ENCODE measurements at places on chromosomes 5 and 9. TPM values are rescaled to one million over a fixed set of nuclear protein-coding genes. Genes with fewer than 3 reads are reported as not detected.

FAM78A gene
- 17.6 TPM for total RNA-seq

GNAQ gene
- total RNA-seq, result 24.8 TPM

ITGA1 gene
- 19.6 TPM for total RNA-seq

DNA sequence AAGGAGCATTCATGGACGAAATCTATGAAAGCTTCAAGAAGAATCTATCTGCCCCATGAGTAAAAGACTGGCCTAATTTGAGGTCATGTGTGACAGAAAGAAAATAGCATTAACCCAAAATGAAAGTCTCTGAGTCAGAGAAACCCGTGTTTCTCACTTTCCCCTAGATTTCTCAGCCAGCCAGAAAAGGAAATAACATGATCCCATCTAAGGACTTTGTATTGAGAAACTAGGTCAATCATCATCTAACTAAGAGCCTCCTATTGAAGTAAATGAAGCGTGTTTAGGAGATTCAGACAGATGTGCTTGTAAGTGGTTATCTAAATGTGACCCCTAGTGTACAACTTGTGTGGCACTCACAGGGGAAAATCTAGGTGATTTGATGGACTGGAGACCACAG lies 77.3 kb upstream of the ZNF366 start:
- H3K4me1 ChIP-seq, result no peaks in the 10 kb centered on the region
- DNase-seq, result no peak
- H3K4me3 ChIP-seq, result no peak overlapping the region
- H3K27me3 ChIP-seq, result no peaks in the 10 kb centered on the region
- no peak overlapping the region for H3K27ac ChIP-seq

GRCh38 chr5:147509041-147509709 lies 693 bp downstream of the DPYSL3 start:
- no peaks in the 10 kb centered on the region for H3K4me1 ChIP-seq
- peak overlapping the region; percentile 49 for H3K27ac ChIP-seq
- peak; percentile 57 for DNase-seq
- H3K4me3 ChIP-seq, result peak overlapping the region; percentile 78
- H3K27me3 ChIP-seq, result peaks cover 2% of the 10 kb centered on the region

GRCh38 chr5:36177154-36177553 lies 25.2 kb downstream of the SKP2 start:
- no peaks in the 10 kb centered on the region for H3K27me3 ChIP-seq
- H3K4me1 ChIP-seq, result no peaks in the 10 kb centered on the region
- H3K27ac ChIP-seq, result no peak overlapping the region
- DNase-seq, result no peak

DNA sequence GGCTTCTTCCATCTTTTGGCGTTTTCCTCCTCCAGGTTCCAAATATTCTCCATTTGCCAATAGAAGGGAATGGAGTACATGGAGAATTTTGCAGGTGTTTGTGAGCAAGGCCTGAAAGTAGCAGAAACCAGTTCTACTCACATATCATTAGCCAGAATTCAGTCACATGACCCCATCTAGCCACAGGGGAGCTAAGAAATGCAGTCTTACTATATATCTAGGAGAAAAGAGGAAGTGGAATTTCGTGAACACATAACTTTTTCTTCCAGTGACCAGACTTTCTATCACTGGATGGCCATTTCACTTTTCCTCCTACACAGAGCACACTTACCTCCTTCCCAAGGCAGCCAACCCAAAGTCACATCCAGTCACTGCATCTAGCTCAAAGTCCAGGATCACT lies 55.1 kb downstream of the LOX start:
- H3K27ac ChIP-seq, result no peak overlapping the region
- H3K36me3 ChIP-seq, result no peaks in the 10 kb centered on the region
- no peak for DNase-seq
- no peaks in the 10 kb centered on the region for H3K4me1 ChIP-seq
- no peak overlapping the region for H3K4me3 ChIP-seq

- no peaks in the 10 kb centered on the region for H3K4me1 ChIP-seq
- no peaks in the 10 kb centered on the region for H3K36me3 ChIP-seq
- no peak overlapping the region for H3K4me3 ChIP-seq
- H3K27ac ChIP-seq, result no peak overlapping the region
Observed at GRCh38 chr5:151244206-151244605, 8.8 kb upstream of the GM2A start.

DNA sequence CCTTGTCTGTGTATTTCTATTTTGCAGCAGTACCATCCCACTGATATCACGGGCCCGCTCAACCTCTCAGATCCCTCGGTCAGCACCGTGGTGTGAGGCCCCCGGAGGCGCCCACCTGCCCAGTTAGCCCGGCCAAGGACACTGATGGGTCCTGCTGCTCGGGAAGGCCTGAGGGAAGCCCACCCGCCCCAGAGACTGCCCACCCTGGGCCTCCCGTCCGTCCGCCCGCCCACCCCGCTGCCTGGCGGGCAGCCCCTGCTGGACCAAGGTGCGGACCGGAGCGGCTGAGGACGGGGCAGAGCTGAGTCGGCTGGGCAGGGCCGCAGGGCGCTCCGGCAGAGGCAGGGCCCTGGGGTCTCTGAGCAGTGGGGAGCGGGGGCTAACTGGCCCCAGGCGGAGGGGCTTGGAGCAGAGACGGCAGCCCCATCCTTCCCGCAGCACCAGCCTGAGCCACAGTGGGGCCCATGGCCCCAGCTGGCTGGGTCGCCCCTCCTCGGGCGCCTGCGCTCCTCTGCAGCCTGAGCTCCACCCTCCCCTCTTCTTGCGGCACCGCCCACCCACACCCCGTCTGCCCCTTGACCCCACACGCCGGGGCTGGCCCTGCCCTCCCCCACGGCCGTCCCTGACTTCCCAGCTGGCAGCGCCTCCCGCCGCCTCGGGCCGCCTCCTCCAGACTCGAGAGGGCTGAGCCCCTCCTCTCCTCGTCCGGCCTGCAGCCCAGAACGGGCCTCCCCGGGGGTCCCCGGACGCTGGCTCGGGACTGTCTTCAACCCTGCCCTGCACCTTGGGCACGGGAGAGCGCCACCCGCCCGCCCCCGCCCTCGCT lies 1.9 kb downstream of the LRRC26 start:
- no peaks in the 10 kb centered on the region for H3K36me3 ChIP-seq
- H3K27me3 ChIP-seq, result peaks cover 85% of the 10 kb centered on the region
- H3K4me1 ChIP-seq, result peaks cover 29% of the 10 kb centered on the region
- DNase-seq, result no peak
- no peak overlapping the region for H3K27ac ChIP-seq

- no peaks in the 10 kb centered on the region for H3K4me1 ChIP-seq
- peak overlapping the region; percentile 77 for H3K27ac ChIP-seq
- no peaks in the 10 kb centered on the region for H3K27me3 ChIP-seq
- no peak for DNase-seq
- peak overlapping the region; percentile 7 for H3K4me3 ChIP-seq
Observed at GRCh38 chr5:44565902-44566301, 176.7 kb upstream of the FGF10 start.

DNA sequence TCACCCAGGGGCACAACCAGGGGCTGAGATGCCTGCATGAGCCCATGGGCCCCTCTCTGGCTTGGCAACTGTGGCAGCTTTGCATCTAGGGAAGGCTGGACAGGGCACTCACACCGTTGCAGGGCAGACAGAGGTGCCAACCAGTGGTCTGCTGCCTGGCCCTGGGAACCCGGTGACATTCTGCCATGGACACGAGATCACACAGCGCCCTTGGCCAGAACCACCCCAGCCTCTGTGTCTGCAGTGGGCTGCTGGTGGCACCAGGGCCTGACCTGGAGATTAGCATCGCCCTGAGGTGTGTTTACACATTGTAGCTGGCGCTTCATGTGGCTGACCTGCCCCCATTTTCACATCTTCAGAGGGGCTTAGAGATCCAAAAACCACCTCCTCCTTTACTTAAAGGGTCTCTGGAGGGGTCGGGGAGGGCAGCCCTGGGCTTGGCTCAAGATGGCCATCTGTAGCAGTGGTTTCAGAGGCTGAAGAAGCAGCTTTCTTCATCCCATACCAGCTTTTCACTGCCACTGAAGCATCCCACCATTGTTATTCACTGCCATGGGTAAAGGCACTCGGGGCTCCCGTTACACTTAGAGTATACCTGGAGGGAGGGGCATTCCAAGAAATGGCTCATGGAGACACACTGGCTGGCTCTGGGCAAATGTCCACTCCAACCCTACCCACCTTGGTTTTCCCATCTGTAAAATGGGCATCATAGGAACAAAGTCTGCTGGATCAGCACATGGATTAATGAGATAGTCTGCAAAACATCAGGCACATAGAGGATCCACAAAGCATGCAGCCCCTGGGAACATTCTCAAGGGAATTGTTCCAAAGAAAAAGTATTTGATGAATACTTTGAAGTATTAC lies 11.4 kb downstream of the DCANP1 start:
- no peaks in the 10 kb centered on the region for H3K27me3 ChIP-seq
- H3K36me3 ChIP-seq, result no peaks in the 10 kb centered on the region
- DNase-seq, result no peak
- no peak overlapping the region for H3K27ac ChIP-seq

- no peak overlapping the region for H3K4me3 ChIP-seq
- no peaks in the 10 kb centered on the region for H3K4me1 ChIP-seq
- no peak overlapping the region for H3K27ac ChIP-seq
Observed at GRCh38 chr5:61100437-61100836, 61.8 kb downstream of the SMIM15 start.

GRXCR2 gene
- total RNA-seq, result not detected

GRCh38 chr5:157215514-157216167 lies 35.0 kb downstream of the ITK start:
- H3K4me3 ChIP-seq, result no peak overlapping the region
- no peak for DNase-seq
- H3K36me3 ChIP-seq, result no peaks in the 10 kb centered on the region
- H3K27me3 ChIP-seq, result no peaks in the 10 kb centered on the region
- no peaks in the 10 kb centered on the region for H3K4me1 ChIP-seq

GRCh38 chr5:8188874-8189565 lies 320.1 kb downstream of the MTRR start:
- no peaks in the 10 kb centered on the region for H3K4me1 ChIP-seq
- no peak overlapping the region for H3K27ac ChIP-seq
- no peak for DNase-seq
- H3K36me3 ChIP-seq, result no peaks in the 10 kb centered on the region

ARPC5L gene
- 47.0 TPM for total RNA-seq

ZNG1E gene
- 14.1 TPM for total RNA-seq

GRCh38 chr9:130284249-130284625 lies 18.7 kb downstream of the HMCN2 start:
- H3K27me3 ChIP-seq, result peaks cover 76% of the 10 kb centered on the region
- no peaks in the 10 kb centered on the region for H3K36me3 ChIP-seq
- H3K4me1 ChIP-seq, result no peaks in the 10 kb centered on the region
- no peak overlapping the region for H3K4me3 ChIP-seq
- H3K27ac ChIP-seq, result no peak overlapping the region

DNA sequence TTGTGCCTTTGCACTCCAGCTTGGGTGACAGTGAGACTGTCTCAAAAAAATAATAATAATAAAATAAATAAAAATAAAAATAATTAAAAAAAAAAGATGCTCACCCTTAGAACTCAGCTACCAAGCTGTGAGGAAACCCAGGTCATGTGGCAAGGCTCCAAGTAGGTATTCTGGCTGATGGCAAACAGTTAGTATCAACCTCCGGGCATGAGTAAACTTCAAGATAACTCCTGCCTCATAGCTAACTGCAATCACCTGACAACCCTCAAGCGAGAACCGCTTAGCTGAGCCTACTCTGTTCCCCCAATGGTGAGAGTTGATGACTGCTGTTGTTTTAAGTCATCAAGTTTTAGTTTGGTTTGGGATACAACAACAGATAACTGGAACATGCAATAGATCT lies 6.1 kb upstream of the SLC44A1 start:
- no peak overlapping the region for H3K4me3 ChIP-seq
- H3K27ac ChIP-seq, result no peak overlapping the region
- no peaks in the 10 kb centered on the region for H3K36me3 ChIP-seq
- H3K4me1 ChIP-seq, result no peaks in the 10 kb centered on the region
- H3K27me3 ChIP-seq, result no peaks in the 10 kb centered on the region

- peaks cover 27% of the 10 kb centered on the region for H3K27me3 ChIP-seq
- no peak overlapping the region for H3K27ac ChIP-seq
- no peaks in the 10 kb centered on the region for H3K4me1 ChIP-seq
- H3K4me3 ChIP-seq, result no peak overlapping the region
- no peaks in the 10 kb centered on the region for H3K36me3 ChIP-seq
- no peak for DNase-seq
Observed at GRCh38 chr9:93064392-93065134, 6.1 kb downstream of the SUSD3 start.

PCDHGA5 gene
- total RNA-seq, result 2.0 TPM

KDM4C gene
- total RNA-seq, result 12.1 TPM

GRCh38 chr5:79508354-79508753 lies 5.6 kb downstream of the HOMER1 start:
- DNase-seq, result no peak
- peak overlapping the region; percentile 95 for H3K27ac ChIP-seq
- H3K4me1 ChIP-seq, result peaks cover 36% of the 10 kb centered on the region
- H3K27me3 ChIP-seq, result no peaks in the 10 kb centered on the region

DNA sequence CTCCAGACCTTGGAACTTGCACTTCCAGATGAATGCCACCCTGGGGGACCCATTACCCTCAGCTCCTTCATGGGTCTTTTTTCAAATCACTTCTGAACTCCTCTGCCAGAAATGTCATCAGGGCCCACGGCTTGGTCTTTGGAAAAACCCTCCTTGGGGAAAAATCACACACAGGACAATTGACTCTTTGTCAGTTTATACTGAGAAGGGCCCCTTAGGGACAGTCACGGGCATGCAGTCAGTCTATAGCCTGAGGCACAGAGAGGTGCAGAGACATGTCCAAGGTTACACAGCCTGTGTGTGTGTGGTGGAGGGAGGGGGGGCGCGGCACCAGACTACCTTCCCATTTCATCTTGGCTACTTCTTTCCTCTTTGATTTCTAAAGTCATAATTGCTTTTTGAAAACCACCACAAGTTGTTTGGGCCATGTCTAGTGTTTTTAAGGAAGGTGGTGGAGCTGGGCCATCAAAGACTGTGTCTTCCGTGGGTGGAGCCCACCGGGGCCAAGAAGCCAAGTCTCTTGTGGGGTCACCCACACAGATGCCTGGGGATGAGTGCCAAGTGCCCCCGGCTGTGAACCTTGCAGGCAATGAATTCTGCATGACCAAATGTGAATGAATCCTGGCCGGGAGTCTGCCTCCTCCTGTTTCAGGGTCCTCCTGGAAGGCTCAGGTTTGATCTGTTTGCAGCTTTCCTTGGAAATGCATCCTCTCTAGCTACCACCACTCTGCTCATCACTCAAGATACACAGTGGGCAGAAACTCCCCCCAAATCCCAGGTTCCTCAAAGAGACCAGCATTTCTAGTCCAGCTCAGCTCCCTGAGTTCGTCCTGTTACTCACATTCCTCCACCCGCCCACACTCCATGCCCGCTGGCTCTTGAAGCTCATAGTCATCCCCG lies 200.1 kb upstream of the TBC1D2 start:
- H3K27me3 ChIP-seq, result peaks cover 1% of the 10 kb centered on the region
- DNase-seq, result no peak
- no peaks in the 10 kb centered on the region for H3K36me3 ChIP-seq

- no peaks in the 10 kb centered on the region for H3K4me1 ChIP-seq
- no peak for DNase-seq
- no peaks in the 10 kb centered on the region for H3K36me3 ChIP-seq
- H3K4me3 ChIP-seq, result no peak overlapping the region
- H3K27ac ChIP-seq, result no peak overlapping the region
Observed at GRCh38 chr9:97397220-97397619, 14.7 kb upstream of the TDRD7 start.
